Parietal lobe (tissue), 2 donors: ENCODE measurements at places on chromosomes 16 and 17. TPM values are rescaled to one million over a fixed set of nuclear protein-coding genes. Genes with fewer than 3 reads are reported as not detected.

The SPATA33 gene
- total RNA-seq = 16.6 TPM

The PMFBP1 gene
- 1.6 TPM for total RNA-seq

The CSH1 gene
- not detected for total RNA-seq

The RNF43 gene
- total RNA-seq = 0.31 TPM

The ABCA8 gene
- total RNA-seq = 3.8 TPM
